Cerebellar nuclear complex (tissue), 1 donor: ENCODE measurements at places on chromosomes 6 and 20.

DNA sequence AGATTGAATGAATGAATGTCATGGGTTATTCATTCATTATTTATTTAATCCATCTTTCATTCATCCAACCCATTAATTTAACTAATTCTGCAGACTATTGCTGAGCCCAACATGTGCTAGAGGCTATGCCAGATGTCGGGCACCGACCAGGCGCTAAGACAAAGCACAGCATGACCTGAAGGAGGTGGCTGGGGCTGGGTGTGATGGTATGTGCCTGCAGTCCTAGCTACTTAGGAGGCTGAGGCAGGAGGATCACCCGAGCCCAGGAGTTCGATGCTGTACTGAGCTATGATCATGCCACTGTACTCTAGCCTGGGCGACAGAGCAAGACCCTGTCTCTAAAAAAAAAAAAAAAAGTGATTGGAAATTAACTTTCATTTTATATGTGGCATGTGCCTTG is 5.7 kb upstream of the SLC22A7 start:
- no peak for DNase-seq

DNA sequence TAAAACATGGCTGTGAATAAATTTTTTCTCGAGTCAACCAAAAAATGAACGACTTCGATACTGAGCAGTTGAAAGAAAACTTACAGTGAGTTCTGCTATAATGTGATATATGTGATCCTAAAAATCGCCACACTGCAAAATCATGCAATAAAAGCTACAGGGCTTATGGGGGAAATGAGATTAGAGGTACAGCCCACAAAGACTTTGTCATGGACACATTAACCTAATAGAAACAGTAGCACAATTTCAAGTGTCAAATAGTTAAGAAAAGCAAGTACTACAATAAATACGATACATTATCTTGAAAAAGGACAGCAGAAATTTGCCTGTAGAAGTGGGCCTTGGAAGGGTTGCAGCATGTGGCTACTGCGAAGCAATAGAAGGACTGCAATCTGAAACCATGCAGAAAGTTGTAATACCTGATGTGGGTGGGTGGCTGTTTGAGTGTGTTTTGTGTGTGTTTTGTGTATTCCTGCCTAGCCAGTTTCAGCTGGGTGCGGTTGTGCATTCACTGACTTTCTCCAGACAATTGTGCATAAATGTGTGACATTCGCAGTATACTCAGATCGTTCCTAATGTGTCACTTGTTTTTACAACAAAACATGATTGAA is 79.1 kb downstream of the RPP40 start:
- DNase-seq = no peak

- no peak for DNase-seq
Observed at GRCh38 chr6:129276986-129277385, 394.0 kb downstream of the LAMA2 start.

- DNase-seq = no peak
Observed at GRCh38 chr20:47773371-47773786, 11.9 kb downstream of the SULF2 start.

- DNase-seq = no peak
Observed at GRCh38 chr6:39707962-39708683, 17.1 kb downstream of the KIF6 start.

GRCh38 chr20:9460518-9460917 is 53.9 kb upstream of the LAMP5 start:
- DNase-seq = no peak

- DNase-seq = no peak
Observed at GRCh38 chr6:101013612-101014195, 132.6 kb upstream of the ASCC3 start.

DNA sequence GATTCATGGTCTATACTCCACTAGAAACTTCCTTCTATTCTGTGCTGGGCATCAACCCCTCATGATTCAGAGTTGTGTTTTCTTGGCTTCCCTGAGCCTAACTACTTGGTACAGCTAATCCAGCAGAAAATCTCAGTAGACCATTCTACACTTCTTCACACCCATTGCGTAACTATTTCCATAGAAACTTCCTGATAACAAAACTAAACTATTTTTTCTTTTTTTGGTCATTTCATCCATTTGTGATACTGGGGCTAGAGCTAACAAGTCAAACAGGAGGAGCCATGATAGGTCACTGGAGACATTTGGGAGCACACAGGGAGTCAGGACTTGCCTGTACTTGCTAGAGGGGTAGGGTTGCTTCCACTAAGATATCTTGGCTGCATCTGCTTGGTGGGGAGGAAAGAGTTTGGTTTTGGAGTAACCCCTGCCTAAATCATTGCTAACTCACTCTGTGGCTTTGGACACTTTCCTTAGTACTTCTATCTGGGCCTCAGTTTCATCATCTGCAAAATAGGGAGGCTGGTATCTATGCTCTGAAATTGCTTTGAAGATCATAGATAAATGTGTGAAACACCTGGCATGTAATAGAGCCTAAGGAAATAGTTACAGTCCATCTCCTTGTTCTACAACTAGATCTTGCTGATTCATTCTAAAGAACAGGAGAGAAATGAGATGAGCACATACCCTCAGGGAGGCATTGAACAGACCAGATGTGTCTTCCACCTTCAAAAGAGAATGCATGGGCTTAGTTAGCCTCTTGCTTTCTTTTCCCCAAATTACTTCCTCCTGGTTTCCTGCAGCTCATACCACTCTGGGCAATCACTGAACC is 127.9 kb upstream of the ADGRF1 start:
- DNase-seq = no peak

GRCh38 chr20:49275636-49276035 is 2.2 kb downstream of the ZNFX1 start:
- DNase-seq = no peak

GRCh38 chr6:72861935-72862432 is 240.1 kb downstream of the KCNQ5 start:
- DNase-seq = no peak

- DNase-seq = no peak
Observed at GRCh38 chr20:49115564-49115963, 69.5 kb downstream of the CSE1L start.

- DNase-seq = no peak
Observed at GRCh38 chr6:7631466-7631865, 41.5 kb downstream of the SNRNP48 start.

DNA sequence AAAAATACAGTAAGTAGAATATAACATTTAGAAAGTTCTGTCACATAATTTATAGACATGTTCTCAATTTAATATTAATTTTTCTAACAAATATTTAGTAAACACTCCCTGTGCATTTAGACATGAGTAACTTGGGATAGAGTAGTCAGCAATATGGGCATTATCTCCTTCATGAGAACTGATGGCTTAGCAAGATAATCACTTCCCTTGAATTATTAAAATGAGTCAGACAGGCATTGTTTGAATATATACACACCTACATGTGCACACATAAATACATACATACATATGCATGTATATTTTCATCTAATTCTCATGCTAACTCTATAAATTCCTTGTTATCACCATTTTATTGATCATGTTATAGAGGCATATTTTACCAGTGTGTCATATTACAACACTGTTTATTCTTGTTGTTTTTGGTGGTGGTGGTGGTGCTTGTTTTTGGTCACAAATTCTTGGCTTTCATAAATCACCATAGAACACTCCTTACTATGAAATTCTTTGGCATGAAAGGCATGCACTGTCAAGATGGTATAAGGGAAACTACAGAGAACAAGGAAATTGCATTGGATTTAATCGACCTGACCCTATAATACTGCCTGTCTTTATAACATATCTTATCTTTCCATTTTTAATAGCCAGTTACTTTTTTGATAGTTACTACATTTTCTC is 434.5 kb upstream of the MANEA start:
- no peak for DNase-seq

DNA sequence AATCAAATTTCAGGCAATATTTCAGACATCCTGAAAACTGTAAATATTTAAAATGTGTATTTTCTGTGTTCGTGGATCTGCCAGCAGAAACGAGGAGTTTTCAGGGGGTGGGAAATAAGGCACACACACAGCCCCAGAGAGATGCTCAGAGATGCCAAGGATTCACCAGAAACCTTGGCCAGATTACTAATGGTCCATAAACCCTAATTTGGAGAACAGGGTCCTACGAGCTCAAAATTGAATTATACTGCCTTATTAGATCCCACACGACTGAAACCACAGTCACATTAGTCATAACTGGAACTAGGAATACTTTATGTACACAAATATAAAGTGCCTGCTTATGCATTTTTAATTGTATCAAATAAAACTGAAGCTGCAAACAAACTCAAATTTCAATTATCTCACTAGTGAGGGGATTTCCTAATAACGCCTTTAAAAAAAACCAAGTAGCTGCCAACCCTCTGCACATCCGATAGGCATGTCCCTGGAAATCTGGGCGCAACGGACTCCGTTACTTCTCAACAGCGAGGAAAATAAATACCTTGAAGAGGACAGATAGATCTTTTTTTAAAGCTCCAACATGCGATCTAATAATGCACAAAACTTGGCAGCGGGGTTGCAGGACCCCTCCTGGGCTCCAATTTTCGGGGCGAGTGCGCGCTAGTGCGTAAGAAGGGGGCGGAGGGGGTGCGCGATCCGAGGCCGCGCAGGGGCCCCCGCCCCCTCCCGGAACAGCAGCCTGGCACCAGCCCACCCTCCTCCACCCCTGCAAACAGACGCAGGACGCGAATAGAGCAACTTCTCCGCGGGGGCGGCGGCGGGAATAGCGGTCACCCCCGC is 897 bp downstream of the CHD6 start:
- DNase-seq = no peak

DNA sequence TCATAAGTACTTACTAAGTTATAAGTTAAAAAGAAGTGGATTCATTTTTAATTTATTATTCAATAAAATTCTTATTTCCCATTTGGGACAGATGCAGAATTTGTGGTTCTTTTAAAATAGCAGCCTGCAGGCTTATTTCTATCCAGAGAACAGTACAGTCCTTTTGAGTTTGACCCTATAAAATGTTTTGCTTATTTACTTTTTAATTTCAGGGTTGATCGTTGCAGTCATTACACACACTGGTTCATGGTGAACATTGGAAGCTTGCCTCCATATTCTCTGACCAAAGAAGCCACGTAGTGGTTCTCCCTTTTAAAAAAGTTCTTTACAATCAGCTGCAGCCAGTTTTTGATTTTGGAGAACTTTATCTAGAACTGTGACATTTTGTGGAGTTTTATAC is 122.9 kb upstream of the PDE7B start:
- DNase-seq = no peak

- no peak for DNase-seq
Observed at GRCh38 chr6:36744304-36744673, 46.7 kb downstream of the RAB44 start.

GRCh38 chr20:34562641-34563040 is 4.1 kb downstream of the MAP1LC3A start:
- no peak for DNase-seq

DNA sequence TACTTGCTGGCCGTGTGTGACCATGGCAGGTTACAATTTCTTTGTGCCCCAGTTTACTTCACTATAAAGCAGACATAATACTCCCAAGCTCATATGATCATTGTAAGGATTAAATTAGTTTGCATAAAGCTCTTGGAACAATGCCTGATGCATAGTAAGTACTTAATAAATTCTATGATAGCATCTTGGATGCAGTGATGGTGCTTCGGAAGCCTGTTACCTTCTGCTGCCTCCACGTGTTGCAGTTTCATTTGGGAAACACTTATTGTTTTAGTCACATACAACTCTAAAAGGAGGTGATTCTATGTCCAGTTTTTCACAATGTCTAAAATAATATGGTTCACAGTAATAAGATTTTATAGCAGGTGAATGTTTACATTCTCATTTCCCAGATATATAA is 343.9 kb downstream of the NRN1 start:
- DNase-seq = no peak

GRCh38 chr20:49694450-49695071 is 19.1 kb downstream of the B4GALT5 start:
- DNase-seq = no peak
